ENCODE measurements at places on chromosomes 16 and 17.

GRCh38 chr17:77453613-77454241 is 313.0 kb downstream of the SEC14L1 start:
- no peak for DNase-seq

DNA sequence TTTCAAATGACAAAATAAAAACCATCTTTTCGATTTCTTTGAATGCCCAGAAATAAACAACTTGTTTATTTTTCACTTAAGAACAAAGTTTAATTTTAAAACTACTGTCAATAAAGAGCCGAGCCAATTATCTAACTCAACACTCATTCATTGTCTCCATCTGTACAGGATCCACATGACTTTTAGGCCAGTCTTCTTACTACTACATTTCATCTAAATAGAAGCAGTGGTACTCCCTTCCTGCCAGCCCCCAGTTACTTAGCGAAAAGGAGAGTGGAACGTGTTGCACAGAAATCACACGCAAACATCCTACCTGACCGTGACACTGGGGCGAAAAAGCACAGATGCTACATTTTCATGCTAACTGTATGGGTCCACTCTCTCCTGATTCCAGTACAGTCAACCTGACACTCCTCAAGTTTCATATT is 1.2 kb downstream of the GNA13 start:
- DNase-seq, result no peak

DNA sequence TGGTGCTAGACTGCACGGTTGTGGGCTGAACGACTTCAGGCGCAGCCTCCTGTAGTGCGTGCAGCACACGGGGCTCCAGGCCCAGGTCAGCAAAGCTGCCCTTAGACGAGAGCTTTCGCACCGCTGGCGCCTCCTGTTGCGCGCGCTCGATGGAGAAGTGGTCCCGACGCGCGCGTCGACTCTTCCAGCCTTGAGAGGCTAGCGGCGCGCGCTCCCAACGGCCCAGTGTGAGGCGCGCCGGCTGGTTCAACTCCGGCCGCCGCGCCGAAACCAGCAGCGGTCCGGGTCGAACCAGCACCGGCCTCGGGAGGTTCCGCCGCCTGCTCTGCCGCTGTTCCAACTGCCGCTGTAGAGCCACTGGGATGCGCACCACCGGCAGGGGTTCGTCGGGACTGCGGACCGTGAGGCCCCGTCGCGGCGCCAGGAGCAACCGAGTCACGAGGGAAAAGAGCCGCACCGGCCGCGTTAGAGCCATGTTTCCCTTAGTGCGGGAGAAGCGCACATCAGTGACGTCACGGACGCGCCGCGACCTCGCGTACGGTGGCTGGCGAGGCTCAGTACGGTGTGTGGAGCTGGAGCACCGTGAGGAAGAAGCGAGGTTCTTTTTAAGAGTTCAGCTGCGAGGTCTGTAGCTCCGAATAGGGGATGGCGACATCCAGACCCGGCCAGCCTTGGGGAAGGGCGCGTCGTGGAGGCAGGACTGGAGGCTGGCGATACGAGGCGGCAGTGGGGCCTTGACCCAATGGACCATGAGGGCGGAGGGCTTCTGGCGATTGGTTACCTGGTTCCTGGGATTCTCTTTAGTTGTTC is at the start of the genes DDX28 and DUS2:
DDX28 (minus strand) TSS at position 505 of the 810 bp plus-strand sequence; CDS start at position 475, 30 bp downstream.
DUS2 (plus strand) TSS at position 557 of the 810 bp plus-strand sequence. CDS start 14,740 bp downstream, outside the sequence.
- DNase-seq, result peak; percentile 92

DNA sequence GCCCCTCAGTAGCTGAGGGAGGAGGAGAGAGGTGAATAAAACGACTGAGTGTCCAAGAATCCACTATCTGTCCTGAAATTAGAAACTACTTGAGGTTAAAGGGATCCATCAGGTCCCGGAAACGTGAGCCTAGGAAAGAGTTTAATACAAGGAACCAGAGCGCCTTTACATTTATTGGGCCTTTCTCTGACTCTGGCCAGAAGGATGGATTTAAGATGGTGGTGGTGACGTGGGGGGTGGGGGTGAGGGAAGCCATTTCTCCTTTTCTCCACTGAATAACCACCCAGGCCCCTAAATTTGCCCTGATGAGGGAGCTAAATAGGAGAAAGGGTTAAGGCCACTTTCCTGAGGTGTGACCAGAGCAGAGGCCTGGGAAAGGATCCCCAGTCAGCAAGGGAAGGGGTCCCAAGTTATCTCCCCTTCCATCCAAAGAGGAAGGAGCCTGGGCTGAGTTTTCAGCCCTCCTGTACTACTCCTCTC is 1.0 kb upstream of the HOXB9 start:
- DNase-seq, result no peak

DNA sequence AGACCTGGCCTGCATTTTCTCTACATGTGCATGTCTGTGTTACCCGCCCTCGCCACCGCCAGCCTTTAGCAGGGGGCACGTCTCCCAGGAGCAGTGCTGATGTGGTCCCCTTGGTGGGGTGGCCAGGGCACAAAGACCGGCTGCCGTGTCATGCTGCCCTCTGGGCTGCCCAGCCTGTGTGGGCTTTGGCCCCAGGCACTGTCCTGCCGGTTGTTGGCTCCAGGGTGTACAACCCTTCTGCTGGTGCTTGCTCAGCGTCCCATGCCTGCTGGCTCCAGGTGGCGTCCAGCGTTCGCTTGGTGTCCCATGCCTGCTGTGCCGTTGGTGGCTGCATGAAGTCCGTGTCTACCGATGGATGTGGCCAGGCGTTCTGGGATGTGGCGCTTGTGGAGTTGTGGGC is 4.1 kb downstream of the BAIAP2 start:
- no peak for DNase-seq

DNA sequence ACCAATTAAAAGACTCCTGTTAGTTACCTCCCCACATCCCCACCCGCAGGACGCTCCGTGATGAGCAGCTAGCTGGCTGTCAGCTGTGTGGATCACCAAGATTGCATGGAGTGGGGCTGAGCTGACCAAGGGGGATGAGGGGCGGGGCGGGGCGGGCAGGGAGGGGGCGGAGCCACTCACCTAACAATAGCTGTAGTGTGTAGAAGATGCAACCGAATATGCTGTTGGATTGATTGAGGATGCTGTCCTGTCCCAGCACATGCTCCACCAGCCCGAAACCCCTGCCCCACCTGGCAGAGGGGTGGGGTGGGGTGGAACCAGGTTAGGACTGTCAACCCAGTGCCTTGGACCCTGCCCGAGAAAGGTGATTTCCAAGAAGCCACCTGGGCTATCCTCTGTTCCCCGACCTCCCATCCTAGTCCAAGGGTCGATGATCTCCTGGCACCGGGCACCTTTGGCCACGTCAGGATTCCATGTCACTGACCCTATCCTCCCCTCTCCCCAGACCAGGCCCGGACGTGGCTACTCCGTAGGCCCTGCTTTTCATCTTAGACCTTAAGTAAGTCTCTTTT is 1.4 kb downstream of the VKORC1 start:
- no peak for DNase-seq

DNA sequence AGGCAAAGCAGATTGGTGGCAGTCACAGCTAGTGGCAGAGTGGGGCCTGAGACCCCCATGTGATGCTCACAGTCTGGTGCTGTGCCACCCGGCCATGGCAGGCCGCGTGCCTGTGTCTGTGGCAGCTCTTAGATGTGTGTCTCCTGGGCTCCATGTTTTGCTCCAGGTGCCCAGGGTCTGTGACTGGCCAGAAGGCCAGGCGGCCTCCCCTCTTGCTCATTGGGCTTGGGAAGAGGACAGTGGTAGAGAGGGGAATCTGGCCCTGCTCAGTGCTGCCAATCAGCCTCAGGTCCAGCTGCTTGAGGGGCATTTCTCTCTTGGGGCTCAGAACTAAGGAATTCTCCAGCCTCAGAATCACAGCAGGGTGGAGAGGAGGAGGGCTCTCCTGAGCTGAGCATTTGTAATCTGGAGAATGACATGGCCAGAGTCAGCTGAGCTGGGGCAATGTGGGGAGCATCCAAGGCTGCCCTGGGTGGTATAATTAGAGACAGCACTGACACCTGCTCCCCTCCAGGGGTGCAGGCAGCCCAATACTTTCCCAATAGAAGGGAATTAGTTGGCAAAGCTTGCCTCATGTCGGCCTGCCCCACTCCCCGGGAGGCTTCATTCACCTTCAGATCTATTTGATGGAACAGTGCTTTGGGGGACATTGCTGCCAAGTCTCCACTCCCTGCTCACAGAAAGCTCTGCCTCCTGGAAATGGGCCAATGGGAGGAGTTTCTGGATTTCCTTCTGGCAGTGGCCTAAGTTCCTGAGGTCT is 2.7 kb upstream of the LASP1NB start:
- no peak for DNase-seq

DNA sequence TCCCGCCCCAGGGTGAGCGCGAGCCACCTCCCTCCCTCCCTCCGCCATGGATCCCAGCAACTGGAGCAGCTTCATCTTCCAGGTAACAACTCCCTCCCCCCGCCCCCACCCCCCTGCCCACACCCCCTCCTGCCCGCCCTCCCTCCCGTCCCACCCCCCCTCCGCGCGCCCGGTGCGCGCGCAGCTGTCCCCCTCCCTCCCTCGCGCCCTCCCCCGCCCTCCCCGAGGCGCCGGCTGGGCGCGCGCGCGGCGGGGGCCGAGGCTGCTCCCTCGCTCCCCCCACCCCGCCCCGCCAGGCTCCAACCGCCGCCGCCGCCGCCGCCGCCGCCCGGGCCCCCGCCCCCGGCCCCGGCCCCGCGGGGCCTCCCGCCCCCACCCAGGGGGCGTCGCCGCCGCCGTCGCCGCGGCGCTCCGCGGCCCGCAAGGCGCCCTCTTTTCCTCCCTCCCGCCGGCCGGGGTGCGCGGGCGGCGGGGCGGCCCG is at the start of gene MAZ:
MAZ (plus strand) TSS at position 431 of the 481 bp plus-strand sequence. CDS start 173 bp downstream, outside the sequence.
- DNase-seq, result peak; percentile 49

- DNase-seq, result no peak
These were observed 41.3 kb upstream of the MNT start for GRCh38 chr17:2442166-2442565.

- no peak for DNase-seq
These were observed 69.6 kb downstream of the MARF1 start for GRCh38 chr16:15573274-15573895.

GRCh38 chr17:64378890-64379354 is 11.7 kb downstream of the PECAM1 start:
- DNase-seq, result no peak

GRCh38 chr17:17757956-17758845 is 76.9 kb downstream of the RAI1 start:
- no peak for DNase-seq

- no peak for DNase-seq
These were observed 29.0 kb downstream of the HELZ start for GRCh38 chr17:67215991-67216421.

GRCh38 chr16:84559311-84559932 is 55.0 kb upstream of the MEAK7 start:
- DNase-seq, result no peak
